Hematopoietic multipotent progenitor cell (in vitro differentiated cells): ENCODE measurements at places on chromosomes 6 and 20.

GRCh38 chr6:23180504-23181293 is 611.3 kb downstream of the HDGFL1 start:
- peak; percentile 5 for DNase-seq

GRCh38 chr6:159594750-159595117 is 98.3 kb downstream of the SOD2 start:
- DNase-seq, result no peak

DNA sequence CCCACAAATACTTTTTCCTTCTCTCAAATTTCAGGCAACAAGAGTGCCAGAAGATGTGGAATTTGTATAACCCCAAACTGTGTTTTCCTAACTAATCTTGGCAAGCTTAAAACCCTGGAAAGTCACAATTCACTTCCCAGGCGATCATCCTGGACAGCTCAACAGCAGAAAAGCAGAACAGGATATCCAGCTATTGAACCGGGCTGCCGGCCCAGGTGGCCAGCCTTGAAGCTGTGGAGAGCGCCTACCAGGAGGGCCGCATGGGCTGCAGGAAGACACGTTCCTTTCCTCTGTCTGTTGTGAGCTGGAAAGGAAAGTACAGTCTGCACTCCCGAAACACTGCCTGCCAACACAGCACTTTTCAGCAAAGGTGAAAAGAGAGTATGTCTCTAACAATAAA is 719.7 kb upstream of the MARCKS start:
- DNase-seq, result no peak

GRCh38 chr6:161079566-161080262 is 88.1 kb downstream of the MAP3K4 start:
- DNase-seq, result no peak

DNA sequence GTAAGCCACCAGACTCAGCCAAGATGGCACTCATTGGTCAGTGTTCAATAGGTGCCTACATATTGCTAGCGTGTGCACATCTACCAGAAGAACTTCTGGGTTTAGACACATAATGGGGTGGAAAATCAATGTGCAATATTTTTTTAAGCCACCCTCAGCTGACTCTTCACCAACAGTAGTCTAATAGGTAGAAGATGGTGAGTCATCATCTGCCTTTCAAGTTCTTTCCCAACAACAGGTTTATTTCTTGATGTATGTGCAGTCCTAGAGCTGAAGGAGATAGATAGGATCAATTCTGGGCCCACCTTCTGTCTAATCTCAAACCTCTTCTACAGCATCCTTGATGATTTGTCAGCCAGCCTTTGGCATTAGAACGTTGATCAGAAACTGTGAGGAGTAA is 41.3 kb downstream of the IRAK1BP1 start:
- no peak for DNase-seq

DNA sequence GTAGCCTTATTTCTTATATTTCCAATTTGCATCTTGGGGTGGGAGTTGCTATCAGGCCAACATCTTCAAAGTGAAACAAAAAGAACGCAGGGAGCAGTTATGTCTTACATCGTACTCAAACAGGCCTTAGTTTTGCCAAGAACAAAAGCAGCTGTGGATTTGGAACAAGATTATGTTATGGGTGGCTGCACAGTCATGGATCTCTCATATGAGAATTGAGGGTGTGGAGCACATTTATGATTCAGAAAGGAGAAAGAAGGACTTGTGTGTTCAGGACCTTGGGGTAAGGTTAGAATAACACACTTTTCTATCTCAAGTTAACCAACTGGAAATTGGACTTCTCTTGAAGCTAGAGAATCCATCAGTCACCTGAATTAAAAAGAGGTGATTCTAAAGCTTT is 259.9 kb downstream of the FOXA2 start:
- DNase-seq, result no peak

- DNase-seq, result no peak
Measured at GRCh38 chr20:44001667-44002596, 87.3 kb downstream of the TOX2 start.

DNA sequence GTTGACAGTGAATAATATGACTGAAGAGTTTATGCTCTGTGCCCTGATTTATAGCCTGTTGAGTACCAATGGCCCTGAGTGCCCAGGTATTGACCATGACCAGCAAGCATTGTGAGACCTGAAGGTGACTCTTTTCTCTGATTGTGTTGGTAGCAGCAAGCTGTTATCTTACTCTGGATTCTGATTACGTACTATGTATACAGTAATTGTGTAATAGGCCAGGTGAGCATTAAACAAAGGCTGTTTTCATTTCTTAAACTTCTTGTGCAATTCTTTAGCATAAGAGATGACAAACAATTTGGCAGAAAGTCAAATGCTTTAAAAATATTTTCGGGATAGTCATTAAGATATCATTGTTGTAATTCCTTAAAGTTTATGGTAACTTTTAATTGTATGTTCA is 111.7 kb upstream of the PTPRK start:
- DNase-seq, result no peak
